Umbilical cord (tissue), 2 donors: ENCODE measurements at places on chromosomes 6 and 20.

- DNase-seq: no peak
Observed at GRCh38 chr6:139841794-139842215, 467.4 kb upstream of the CITED2 start.

- no peak for DNase-seq
Observed at GRCh38 chr6:110348961-110349690, 9.0 kb downstream of the METTL24 start.

- no peak for DNase-seq
Observed at GRCh38 chr6:33786736-33787135, 2.2 kb downstream of the LEMD2 start.

DNA sequence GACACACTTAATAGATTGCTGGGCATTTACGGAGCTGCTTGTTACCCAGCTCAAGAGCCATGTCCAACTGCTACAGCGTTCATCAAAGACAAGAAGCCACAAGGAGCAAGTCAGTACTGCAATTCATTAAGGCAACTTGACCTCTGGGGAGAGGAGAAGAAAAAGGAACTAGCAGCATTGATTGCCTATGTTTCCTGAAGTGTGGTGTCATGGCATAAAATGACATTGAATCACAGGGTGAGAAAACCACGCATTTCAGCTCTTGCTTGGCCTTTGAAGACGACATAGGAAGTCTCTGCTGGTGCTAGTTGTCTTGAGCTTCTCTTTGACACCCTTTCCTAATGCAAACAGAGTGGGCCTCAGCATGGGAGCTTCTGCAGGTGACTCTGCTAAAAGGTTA lies 139.1 kb downstream of the CDH26 start:
- no peak for DNase-seq

DNA sequence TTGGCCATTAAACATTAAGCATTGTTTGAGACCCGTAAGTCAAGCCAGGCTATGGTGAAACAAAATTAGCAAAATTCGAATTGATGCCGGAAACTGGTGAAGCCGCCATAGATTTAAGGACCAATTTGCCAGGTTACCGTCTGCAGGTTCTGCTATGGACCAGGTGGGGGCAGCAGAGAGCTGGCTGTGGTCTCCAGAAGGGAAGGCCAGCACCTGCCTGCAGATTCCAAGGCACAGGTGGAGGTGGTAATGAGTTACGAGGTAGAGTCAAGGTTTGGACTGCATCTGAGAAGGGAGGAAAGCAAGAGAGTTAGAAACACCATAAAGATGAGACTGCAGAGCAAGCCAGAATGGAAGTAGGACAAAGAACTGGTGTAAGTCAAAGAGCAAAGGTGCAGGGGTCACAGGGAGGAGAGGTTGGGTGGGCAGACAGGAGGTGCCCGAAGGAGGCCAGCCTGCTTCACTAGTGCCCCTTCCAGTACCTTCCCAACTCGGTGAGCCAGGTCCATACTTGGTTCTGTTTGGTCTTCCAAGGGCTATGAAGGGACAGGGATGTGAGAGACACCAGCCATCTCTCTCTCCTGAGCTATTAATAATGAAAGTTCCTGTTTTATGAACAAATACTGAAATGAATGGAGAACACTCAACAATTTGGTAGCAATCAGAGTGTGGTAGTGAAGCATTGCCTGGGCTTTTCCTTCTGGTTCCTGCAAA lies 131.6 kb upstream of the ESR1 start:
- peak; percentile 22 for DNase-seq
